ENCODE measurements at places on chromosomes 3 and 15.

- peak; percentile 57 for DNase-seq
Observed at GRCh38 chr15:50145451-50145872, 26.4 kb upstream of the ATP8B4 start.

DNA sequence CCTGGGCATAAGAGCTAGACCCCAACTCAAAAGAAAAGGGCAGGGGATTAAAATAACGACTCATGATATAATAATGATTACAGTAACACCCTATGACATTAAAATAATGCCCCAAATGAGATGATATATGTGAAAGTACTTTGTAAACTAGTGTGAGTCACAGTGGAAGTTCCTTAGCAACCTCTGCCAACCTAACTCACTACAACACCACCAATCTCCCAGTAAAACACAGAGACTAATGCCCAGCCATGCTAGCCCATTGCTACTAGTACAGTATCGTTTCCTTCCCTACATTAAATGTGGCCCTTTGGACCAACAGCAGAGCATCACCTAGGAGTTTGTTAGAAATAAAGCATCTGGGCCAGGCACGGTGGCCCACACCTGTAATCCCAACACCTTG, 11.2 kb upstream of the ADAMTS7 start:
- no peak for DNase-seq

DNA sequence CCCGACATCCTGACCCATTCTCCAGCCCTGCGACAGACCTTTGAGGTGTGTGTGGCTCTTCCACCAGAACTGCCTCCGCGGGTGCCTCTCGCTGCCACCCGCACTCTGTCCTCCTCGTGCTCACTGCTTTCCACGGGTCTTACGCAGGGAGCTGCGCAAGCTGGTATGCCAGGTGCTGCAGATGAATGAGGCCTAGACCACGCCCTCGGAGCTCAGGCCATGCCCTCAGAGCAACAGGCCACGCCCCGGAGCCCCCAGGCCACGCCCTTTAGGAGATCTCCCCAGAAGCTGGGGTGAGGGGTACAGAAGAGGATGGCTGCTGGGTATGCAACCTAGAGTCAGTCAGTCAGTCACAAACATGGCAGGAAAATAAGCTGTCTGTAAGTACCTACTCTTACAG, 300.3 kb downstream of the GABRG3 start:
- no peak for DNase-seq

DNA sequence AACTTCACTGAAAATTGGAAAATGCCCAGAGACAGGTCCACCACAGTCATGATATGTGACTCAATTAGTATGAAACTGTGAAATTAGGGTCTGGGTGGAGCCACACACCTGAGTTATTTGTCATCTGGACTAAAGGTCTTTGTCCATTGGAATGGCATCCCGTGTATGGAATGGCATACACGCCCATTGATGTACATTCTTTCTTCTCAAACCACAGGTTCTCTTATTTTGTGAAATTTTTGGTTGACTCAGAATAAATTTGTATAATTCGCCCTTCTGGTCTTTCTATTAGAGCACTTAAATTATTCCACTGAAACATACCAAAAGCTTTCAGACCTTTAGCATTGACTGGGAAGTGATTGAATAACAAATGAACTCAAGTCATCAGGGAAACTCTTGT, 66.8 kb upstream of the UBE2E1 start:
- no peak for DNase-seq

- no peak for DNase-seq
Observed at GRCh38 chr3:152860736-152861135, 25.8 kb downstream of the P2RY1 start.

DNA sequence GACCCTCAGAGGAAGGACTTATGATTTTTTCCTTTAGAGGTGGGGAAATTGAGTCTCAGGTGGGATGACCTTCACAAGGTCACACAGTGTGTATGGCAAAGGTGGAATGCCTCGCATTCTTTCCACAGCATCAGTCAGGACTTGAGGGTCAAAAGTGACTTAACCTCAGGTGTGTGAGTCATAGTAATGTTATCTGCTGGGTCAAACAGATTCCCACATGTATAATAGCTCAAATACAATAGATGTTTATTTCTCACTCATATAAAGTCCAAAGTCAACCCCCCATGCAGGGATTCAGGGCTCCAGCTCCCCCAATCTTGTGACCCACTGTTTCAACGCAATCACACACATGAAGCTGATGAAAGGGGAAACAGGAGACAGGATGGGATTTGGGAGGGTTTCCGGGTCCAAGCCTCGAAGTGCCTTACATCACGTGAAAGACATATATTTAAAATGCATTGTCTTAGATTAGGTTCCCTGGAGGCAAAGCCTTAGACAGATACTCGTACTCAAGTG, 34.0 kb upstream of the CCDC174 start:
- DNase-seq: no peak

DNA sequence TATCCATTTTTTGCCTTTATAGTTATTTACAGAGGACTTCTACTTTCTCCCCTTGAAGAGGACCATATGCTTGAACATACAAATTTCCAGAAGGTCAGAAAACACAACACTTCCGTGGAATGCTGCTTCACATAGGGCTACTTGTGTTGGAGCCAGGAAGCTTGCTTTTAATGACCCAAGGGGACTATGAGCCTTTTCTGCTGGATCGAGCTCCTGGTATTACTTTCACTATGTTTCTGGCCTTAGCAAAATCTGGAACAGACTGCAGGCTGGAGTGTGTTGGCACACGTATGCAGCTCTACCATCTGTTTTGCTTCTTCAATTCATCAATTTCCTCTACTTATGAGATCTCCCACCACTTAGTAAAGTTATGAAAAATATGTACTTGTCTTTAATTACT, 69.3 kb upstream of the CBLB start:
- DNase-seq: peak; percentile 86

Measured in right lung (tissue), 10 donors.